ENCODE measurements at places on chromosomes 2 and 18.
A peak's percentile ranks its signal among the peaks of the same experiment; 100 is the strongest.

- DNase-seq = no peak
These were observed 435 bp downstream of the ZNF532 start for GRCh38 chr18:58865033-58865590.

GRCh38 chr2:215191477-215191876 lies 53.1 kb upstream of the ABCA12 start:
- no peak for DNase-seq

DNA sequence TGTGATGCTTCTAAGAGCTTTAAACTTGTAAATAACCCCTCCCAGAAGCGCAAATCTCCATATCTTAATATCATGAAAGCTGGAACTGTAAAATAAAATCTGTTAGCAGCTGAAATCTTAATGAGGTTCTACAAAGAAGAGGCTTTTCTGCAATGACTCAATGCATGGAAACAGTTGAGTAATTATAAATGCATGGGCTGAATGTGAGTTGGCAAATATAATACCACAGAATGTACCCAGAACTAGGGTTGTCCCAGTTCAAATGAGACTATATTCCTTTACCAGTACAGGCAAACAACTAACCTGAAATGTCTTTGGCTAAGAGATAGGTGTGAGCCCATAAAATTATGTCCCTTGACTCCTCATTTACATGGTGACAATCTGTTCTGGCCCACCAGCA lies 52.9 kb downstream of the SATB2 start:
- DNase-seq = peak; percentile 85

DNA sequence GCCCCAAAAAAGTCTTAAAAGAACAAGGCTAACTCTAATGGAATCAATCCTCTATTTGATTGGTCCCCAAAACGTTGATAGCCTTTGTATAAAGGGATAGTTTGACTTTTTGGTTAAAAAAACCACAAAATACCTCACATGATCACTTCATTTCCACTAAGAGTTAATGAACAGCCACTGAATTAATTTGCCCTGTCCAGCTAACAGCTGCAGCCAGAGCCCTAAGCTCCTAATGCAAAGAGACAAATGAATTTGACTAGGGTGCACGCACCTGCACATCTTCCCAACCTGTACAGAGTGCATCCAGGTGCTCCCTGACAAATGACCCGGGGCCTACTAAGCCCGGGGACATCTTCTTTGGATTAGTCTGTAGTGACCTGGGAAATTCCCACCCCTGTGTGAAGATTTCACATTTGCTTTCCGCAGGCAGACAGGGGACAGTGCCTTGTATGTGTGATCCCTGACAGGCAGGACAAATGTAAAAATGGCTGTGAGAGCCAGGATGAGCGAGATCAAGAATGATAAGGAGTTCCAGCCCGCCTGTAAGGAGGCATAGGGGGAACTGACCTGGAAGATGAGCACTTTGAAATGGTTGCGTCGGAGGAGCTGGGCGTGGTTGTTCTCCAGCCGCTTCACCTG lies 893 bp downstream of the CAVIN2 start:
- no peak for DNase-seq

DNA sequence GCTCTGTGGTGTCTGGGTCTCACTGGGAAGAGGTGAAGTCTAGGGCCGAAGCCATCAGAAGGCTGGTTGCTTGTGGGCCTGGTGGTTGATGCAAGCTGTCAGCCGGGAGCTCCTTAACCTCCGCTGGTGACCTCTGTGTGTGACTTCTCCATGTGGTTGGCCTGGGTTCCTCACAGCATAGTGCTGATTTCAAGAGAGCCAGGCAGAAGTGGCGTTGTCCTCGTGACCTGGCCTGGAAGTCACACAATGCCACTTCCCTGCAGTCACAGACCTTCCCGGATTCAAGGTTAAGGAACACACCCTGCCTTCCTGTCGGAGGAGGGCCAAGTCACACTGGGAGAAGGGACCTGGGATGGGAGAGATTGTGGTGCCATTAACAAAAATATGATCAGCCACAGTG lies 303.7 kb upstream of the HS6ST1 start:
- DNase-seq = no peak

- peak; percentile 58 for DNase-seq
These were observed 14.8 kb upstream of the PSD4 start for GRCh38 chr2:113158884-113159553.

GRCh38 chr2:190662754-190663153 lies 13.9 kb downstream of the NAB1 start:
- DNase-seq = no peak

- DNase-seq = no peak
These were observed 251.3 kb downstream of the HDAC4 start for GRCh38 chr2:239149501-239149900.

DNA sequence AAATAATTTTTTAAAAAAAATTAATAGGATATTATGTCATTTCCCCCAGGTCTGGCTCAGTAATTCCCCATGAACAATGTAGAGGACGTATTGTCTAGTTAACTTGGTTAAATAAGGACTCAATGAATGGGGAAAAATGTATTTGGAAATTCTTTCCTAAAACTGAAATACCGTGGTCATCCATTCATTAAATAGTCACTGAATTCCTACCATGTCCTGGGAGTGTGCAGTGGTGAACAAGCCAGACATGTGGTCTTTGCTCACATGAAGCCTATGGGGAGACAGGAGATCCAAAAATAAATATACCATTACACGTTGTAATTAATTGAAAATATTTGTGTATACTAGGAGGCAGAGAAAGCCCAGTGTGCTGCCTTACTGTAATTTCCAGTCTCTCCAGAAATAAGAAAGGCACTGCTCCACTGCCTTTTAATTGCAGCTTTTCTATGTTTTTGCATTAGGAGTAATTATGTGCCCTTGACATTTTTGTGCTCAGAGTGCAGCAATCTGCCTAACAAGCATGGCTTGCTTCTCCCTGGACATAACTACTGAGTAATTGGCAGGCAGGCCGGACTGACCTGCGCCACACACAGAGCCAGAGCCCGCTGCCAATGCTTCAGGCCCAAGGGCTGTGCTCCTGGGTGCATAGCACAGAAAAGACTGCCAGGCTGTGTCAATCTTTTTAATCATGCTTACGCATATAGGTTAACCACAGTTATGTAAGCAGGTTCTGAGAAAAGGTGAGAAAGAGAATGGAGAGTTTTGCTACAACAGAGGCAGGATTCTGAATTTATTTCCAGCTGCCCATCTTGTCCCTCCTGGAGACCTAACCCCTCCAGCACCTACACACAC lies 22.2 kb upstream of the TTC39C start:
- no peak for DNase-seq

DNA sequence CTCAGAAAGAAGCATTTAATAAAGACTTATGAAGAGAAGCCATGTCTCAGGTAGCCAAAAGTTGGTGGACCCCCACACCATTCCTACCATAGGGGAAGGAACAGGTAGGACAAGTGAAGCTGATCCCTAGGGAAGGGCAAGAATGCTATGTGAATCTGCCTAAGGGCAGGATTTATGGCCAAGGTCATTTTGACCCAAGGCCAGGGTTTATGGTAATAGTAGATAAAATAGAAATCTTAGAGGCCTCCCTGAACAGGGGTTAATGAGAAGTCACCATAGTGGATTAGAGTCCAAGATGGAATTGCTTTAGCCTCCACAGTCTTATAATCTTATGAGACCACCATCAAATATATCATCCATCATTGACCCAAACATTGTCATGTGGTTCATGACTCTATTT lies 26.0 kb upstream of the UBE2F start:
- no peak for DNase-seq

GRCh38 chr2:10665833-10666232 lies 23.9 kb downstream of the NOL10 start:
- no peak for DNase-seq

GRCh38 chr2:140658760-140659692 lies 1471.8 kb downstream of the LRP1B start:
- no peak for DNase-seq

DNA sequence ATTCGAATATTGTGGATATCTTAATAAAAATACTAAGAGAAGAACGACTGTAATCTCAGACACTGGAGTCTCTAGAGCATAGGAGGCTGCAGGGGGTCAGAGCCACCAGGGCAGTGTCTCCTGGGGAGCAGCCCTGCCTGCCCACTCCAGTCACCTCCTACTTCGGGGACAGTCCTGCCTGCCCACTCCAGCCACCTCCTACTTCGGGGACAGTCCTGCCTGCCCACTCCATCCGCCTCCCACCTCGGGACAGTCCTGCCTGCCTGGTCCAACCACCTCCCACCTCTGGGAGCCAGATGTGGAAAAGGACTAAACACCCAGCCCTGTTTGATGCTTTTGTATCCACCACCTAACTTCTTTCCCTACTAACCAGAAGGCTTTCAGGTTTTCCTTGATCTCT lies 350.1 kb upstream of the SMIM21 start:
- DNase-seq = no peak

- DNase-seq = no peak
These were observed 408.7 kb downstream of the PIK3C3 start for GRCh38 chr18:42363446-42364441.

- peak; percentile 62 for DNase-seq
These were observed 199.9 kb upstream of the PKDCC start for GRCh38 chr2:41847744-41848441.

GRCh38 chr2:119522671-119523070 lies 1.6 kb downstream of the SCTR start:
- DNase-seq = no peak

GRCh38 chr2:128557831-128558241 lies 239.2 kb upstream of the HS6ST1 start:
- DNase-seq = peak; percentile 75

DNA sequence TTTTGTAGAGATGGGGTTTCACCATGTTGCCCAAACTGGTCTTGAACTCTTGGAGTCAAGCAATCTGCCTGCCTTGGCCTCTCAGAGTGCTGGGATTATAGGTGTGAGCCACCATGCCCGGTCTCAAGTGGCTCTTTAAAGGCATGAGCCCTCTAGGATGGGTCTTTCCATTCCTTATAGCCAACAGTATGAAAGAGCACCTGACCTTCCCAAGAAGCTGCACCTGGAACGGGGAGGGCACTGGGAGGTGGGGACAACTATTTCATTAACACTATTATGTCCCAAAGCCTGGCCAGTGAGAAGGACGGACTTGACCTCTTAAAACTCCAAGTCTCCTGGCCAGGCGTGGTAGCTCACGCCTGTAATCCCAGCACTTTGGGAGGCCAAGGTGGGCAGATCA lies 149.7 kb downstream of the ZFP36L2 start:
- DNase-seq = no peak

DNA sequence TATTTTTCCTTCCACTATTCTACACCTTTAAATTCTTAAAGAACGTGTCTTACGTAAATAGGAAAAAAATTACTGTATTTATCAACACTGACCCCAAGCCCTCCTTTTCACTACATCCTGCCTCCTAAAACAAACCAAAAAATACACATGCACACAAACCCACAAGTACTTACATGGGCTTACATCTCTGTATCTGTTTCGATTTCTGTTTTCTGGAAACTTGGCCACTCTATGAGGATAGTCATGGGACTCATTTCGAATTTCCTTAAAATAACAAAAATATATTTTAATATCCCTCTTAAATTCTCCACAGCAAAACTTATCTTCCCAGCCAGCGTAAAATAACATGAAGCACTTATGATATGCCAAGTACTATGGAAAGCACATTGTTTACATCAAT lies 25.0 kb downstream of the PTPN2 start:
- DNase-seq = no peak

GRCh38 chr2:3174626-3175567 lies 202.7 kb downstream of the EIPR1 start:
- no peak for DNase-seq

- no peak for DNase-seq
These were observed 203.0 kb downstream of the PARD3B start for GRCh38 chr2:204748286-204748685.

- DNase-seq = peak; percentile 22
These were observed 2.1 kb downstream of the SLC39A10 start for GRCh38 chr2:195659114-195659513.

DNA sequence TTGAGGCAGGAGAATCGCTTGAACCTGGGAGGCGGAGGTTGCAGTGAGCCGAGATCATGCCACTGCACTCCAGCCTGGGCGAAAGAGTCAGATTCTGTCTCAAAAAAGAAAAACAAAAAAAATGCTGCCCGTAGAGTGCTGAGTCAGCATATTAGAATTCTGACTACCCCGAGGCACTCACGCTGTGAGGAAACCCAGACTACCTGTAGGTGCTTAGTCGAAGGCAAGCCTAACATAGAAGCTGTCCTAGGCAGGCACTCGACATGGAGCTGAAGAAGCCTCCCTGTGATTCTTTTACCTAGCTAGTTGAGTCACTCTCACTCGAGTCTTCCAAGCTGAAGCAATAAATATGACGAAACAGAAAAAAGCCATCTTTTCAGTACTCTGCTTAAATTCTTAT lies 1323.2 kb upstream of the DDX18 start:
- DNase-seq = no peak

DNA sequence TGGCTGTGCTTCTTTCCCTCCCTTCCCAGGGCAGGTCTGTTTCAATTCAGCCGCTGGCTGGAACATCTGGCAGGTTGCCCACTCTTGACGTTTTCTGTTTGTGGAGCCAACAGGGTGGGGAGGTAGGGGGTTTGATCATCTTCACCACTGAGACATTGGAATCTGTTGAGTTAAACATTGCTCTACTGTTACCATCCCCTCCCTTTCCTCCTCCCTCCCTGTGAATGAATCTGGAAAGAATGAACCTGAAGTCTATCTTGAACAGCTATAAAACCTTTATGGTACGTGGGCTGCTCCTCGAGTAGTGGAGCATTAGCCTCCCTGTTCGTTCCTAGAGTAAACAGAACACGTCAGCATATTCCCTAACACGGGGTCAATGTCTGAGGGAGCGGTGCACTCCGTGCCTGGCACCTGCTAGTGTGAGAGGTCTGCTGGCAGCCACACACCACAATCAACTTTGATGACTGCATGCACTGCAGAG lies 249.9 kb upstream of the RBBP8 start:
- peak; percentile 83 for DNase-seq

- DNase-seq = no peak
These were observed 195.6 kb downstream of the AGAP1 start for GRCh38 chr2:235689427-235689853.

DNA sequence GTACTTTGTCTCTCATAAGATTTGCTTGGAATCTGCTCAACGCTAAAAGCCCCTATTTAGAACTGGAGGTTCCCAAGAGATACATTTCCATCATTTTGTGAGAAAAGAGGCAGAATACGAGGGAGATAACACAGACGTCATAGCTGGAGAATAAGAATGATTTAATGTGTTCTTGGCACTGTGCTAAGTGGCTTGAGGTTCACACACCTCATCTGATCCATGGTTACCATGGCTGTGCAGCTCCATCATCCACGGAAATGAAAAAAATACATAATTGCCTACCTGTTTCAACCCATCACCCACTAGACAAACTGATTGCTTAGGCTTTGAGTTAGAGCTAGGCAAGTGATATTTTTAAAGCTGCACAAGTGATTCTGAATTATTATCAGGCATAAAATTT lies 227.6 kb downstream of the SLC8A1 start:
- DNase-seq = no peak

Measured in adipocyte (in vitro differentiated cells).